ENCODE measurements at places on chromosomes 1 and 21.

- no peak for DNase-seq
These were observed 8.2 kb upstream of the SLC30A1 start for GRCh38 chr1:211587123-211587522.

- DNase-seq: no peak
These were observed 89.4 kb upstream of the IPO9 start for GRCh38 chr1:201739492-201740085.

GRCh38 chr1:176479971-176480370, 17.0 kb downstream of the PAPPA2 start:
- no peak for DNase-seq

DNA sequence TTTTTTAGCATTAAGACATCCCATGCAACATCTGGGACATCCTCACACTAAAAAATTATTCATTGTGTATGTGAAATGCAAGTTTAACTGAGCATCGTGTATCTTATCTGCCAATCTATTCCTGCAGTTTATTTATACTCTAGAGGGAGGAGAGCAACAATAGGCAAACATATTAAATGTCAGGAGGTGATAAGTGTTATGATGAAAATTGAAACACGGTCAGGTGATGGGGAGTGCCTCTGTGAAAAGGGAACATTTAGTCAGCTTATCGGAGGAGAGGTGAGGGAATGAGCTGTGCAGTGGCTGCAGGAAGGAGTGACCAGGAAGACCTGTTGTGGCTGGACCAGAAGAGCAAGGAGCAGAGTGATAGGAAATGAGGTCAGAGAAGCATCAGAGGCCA, 775 bp upstream of the EFCAB14 start:
- no peak for DNase-seq

GRCh38 chr1:228217551-228218344, 9.9 kb downstream of the OBSCN start:
- DNase-seq: no peak
